Activated CD8-positive, alpha-beta T cell treated with anti-CD3 and anti-CD28 coated beads, Interleukin-2, amount 10 ng/mL, durations not matched to agents 7 days and 5 days (primary cell): ENCODE measurements at places on chromosomes 16 and 17.

DNA sequence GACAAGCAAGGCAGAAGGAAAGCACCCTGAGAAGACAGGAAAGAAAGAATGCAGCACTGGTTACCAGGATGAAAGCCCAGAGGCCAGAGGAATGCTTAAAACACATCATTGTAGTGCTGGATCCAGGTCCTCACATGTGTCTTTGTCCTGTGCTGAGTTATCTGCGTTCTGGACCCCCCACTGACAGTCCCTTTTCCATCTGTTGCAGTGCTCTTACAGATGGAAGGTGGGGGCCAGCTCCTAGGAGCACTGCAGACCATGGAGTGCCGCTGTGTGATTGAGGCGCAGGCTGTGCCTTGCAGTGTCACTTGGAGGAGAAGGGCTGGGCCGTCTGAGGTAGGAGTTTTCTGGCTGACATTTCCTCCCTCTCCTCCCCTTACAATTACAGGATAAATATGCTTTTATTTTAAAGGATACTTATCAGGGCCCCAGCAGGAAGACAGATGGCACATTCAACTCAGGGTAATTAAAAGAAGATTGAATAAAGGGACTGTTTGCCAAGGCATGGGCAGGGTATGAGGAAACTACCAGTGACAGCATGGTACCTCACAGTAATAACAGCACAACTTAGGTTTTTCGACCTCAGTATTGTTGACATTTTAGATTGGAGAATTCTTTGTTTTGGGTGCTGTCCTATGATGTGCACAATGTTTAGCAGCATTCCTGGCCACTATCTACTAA is 3.0 kb downstream of the EME1 start:
- DNase-seq, result no peak

DNA sequence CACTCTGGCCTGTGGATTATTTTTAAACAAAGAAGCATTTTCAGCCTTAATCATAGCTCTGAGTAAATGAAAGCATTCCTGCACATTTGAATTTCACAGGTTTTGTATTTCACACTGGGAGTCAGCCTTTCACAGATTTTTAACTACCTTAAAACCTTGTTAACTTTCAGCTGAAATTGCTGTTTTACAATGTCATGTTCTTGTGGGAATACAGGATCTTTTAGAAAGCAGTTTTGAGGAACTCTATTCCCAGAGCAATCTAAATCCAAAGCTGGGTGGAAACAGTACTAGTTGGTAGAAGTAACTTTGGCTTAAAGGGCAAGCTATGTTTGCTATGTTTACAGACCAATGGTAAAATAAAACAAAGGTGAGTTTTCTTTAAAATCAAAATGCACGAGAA is 600.6 kb downstream of the KCNJ2 start:
- no peak for DNase-seq

DNA sequence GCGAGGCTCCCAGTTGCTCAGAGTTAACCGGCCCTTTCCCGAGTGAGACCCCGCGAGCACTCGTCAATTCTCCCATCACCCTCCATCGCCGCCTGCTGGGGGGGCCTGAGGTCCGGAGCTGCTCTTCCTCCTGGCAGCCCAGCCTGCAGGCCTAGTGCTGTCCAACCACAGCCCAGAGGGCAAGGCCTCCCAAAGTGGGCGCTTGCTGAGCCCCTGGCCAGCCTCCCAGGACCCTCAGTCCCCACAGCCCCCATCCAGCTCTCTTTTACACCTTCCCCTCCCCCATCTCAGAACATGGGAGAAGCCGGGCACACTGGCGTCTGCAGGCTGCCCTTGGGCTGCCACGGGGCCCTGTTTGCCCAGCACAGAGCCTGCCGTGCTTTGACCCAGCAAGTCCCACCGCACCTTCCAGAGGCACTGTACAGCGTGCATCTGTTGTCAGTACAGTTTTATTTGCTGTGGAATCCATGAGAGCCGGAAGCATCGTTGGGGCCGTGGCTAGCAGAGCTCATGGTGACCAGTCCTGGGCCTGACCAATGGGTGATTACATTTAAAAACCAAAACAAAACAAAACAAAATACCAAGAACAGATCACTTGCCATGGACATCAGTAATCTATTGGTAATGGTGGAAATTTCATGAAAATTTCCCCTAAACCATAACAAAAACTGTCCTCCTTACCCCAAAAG is 96.1 kb upstream of the CBX4 start:
- DNase-seq, result no peak

DNA sequence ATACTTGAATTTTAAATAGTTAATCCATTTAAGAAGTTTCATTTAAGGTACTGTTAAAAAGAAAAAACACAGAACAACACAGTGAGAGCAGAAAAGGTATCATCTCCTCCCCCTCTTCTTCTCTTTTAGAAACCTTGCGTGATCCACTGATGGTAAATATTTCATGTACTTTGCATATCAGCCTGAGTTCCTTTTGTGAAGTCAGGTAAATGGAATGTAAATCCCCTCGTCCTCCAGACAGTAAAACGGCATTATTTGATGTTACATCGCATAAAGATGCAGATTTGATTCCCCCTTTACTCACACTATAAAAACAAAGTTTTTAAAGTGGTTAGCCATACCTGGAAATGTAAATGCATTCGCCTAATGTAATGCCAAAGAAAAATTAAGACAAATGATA is 234.4 kb downstream of the WWOX start:
- no peak for DNase-seq

- DNase-seq, result no peak
These were observed 36.5 kb upstream of the RASL10B start for GRCh38 chr17:35694906-35695305.

- DNase-seq, result no peak
These were observed 6.7 kb downstream of the ERI2 start for GRCh38 chr16:20799599-20799998.

DNA sequence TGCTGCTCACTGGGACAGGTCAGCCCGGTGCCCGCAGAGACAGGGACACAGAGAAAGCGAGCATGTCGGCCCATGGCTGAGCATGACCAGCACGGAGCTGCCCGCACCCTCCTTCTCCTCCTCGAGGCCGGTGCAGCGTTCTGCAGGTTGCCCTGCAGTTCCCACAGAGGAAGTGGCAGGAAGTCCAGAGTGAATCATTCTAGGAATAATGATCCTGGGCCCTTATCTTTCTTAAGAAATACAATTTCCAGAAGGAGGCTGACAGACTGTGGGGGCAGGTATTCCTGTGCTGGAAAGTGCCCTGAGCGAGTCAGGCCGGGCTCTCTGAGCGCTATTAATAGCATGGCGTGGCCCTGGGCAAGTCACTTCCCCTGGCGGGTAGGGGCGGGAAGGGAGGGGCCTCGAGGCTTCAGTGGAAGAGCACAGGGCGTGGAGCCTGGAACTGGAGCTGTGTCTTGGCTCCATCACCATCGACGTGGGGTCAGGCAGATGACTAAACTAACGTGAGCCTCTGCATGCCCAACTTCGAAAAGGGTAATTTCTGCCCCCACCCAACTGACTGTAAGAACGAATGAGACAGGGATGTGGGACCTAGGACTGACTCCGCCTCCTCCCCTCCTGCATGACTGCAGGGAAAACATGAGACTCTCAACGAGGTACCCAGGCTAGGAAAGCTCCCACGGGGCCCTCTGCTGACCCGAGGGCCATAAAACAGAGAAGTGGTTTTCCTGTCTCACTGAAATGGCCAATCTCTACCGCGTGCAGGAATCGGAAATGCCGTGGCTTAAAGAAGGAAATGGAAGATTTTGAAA is 9.8 kb downstream of the TMEM204 start:
- DNase-seq, result peak; percentile 66

DNA sequence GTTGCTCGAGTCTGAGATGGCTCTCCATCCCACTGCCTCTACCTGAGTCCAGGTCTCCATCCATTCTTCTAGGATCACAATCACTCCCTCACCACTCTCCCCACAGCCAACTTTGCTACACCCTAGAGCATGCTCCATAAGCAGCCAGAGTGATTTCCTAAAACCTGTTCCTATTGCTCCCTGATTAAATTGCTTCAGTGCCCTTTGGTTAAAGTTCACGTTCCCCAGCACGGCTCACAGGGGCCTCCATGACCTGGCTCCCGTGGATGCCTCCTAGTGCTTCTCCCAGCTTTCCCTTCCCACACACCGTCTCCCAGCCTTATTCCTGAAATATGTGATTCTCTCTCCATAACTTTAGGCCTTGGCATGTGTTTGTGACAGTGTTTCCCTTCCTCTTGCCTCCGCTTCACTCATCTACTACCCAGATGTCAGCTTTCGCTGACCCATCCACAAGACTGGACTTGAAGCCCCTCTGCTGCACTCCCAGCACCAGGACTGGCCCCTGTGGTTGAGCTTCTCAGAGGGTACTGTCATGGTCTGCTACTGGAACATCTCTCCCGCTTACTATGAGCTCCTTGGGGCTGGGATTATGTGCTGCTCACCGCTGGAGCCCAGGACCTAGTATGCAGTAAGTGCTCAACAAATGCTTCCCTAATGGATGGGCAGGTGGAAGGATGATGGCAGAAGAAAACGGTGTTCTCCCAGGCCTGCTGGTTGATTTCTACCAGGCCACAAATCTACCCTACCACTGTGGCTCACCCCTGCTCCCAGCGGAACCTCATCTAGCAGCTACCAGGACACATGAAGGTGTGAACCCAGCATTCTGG is 17.9 kb downstream of the MYO18A start:
- DNase-seq, result no peak

DNA sequence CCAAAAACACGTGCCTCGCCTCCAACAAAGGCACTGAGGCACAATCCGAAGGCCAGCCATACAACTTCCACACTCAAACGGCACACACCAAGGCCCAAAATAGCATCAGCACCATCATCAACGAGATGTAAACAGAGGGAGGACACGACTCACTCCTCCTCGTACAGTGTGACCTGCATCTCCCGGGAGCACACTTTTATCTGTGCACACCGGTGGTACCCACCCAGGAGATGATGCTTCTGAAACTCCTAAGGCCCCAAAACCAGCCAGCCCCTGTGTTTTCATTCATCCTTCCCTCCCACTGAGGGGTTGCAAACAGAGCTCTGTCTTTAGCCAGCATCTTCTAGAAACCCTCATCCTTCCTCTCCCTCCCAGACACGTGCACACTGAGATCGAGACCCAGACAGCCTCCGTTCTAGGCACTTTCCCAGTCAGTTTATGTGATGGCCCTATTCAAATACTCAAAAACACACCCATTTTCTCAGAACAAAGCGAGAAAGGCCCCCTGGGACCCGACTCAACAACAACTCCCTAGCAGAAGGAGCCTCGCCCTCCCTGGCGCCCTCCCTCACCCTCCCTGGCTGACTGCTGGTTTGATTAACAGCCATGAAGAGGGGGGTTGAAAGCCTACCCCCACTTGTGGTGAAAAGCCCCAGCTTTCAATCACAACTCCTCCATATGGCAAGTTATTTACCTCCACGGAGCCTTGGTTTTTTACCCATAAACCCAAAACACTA is 76.3 kb downstream of the GAS7 start:
- DNase-seq, result no peak

GRCh38 chr16:67541391-67542263 is 13.0 kb downstream of the RIPOR1 start:
- DNase-seq, result no peak

GRCh38 chr16:56340416-56340815 is 84.9 kb downstream of the AMFR start:
- no peak for DNase-seq

DNA sequence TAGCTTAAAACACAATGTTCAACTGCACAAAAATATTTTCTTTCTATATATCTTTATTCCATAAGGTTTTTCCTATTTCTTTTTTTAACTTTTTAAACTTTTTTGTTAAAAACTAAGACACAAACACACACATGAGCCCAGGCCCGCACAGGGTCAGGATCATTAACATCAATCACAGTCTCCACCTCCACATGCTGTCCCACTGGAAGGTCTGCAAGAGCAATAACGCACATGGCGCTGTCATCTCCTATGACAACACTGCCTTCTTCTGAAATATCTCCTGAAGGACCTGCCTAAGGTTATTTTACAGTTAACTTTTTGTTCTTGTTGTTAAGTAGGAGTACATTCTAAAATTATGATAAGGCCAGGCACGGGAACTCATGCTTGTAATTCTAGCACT is 4.1 kb downstream of the CFAP20 start:
- no peak for DNase-seq

GRCh38 chr16:11431915-11432465 is 86.7 kb downstream of the RMI2 start:
- DNase-seq, result no peak

DNA sequence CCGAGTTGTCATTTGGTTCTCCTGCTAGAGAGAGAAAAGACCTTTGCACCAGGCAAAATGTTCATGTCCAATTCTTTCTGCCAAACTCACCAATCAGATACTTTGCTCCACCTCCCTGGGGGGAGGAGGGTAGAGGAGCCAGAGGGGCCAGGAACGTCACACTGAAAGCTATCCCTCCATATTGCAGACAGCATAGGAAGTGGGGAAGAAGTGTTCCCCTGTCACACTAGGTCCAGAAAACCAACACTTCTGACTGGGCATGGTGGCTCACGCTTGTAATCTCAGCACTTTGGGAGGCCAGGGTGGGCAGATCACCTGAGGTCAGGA is 9.5 kb downstream of the HSD17B2 start:
- DNase-seq, result no peak

DNA sequence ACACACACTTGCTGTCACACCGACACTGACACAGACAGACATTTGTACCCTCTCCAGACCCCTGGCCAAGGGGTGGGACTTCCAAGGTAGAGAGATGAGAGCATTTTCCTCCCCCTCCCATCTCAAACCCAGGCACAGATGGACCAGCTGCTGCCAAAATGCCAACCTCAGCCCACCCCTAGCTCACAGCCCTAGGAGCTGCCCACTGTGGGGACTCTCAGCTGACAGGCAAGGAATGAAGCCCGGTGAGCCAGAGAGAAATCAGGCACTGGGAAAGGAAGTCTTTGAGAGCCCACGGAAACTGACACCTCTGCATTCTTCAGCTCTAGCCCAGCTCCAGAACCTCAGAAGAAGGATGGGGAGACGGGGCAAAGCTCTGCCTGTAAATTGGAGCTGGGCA is 2.8 kb downstream of the ETV4 start:
- no peak for DNase-seq

GRCh38 chr17:64355536-64356303 is 34.9 kb downstream of the PECAM1 start:
- no peak for DNase-seq

DNA sequence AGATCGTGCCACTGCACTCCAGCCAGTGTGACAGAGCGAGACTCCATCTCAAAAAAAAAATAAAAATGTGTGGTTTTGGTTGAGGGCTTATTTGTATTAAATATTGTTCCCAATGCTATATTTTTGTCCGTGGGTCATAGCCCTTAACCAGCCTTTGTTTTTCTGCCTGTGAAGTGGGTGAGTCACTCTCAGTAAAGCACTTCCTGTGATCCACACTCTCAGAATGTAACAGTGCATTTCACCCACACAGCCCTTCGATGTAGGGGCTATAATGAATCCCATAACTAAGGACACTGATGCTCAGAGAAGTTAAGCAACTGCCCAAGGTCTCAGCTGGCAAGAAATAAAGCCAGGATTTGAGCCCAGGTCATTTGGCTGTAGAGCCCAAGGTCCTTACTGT is 34.7 kb upstream of the POLR3E start:
- DNase-seq, result no peak

GRCh38 chr16:83336603-83337002 is 471.2 kb upstream of the HSBP1 start:
- no peak for DNase-seq
